Right renal pelvis (tissue), 4 donors: ENCODE measurements at places on chromosomes 13 and 19. TPM values are rescaled to one million over a fixed set of nuclear protein-coding genes. Genes with fewer than 3 reads are reported as not detected.
A peak's percentile ranks its signal among the peaks of the same experiment; 100 is the strongest.

Gene STARD13
- 23.8 TPM for polyA plus RNA-seq

Gene ZNF177
- polyA plus RNA-seq: 11.6 TPM

Gene TMTC4
- polyA plus RNA-seq: 33.1 TPM

Gene CTXN1
- polyA plus RNA-seq: 21.8 TPM

Gene MIA
- polyA plus RNA-seq: 0.48 TPM

Gene KIR3DL3
- polyA plus RNA-seq: not detected

DNA sequence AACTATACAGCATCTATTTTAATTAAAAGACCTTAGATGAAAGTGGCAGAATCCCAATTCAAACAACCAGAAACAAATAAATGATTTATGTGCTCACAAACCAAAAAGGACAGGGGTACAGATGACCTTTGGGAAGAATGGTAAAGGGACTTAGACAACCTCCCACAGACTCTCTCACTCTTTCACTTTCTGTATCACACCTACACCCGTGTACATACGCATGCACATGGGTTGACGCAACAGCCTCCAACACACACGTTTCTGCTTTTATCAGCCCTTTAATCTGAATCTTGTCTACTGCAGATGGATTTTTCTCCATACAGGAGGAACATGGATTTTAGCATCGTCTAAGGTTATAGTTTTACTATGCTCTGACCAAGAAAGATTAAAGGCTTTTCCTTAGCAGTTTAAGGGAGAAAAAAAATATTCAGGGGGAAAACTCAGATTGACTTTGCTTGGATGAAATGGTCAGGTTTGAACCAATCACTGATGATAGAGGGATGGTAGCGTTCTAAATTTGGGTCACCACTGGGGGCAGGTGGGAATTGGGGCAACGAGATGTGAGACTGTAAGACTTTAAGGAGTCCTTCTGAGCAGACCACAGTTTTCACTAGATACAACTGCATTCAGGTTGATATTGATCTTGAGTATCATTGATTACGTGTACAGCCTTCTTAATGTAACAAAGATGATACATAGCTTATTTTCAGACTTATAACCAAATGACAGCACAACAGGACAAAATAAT lies 166.1 kb downstream of the ITGBL1 start:
- DNase-seq: no peak

DNA sequence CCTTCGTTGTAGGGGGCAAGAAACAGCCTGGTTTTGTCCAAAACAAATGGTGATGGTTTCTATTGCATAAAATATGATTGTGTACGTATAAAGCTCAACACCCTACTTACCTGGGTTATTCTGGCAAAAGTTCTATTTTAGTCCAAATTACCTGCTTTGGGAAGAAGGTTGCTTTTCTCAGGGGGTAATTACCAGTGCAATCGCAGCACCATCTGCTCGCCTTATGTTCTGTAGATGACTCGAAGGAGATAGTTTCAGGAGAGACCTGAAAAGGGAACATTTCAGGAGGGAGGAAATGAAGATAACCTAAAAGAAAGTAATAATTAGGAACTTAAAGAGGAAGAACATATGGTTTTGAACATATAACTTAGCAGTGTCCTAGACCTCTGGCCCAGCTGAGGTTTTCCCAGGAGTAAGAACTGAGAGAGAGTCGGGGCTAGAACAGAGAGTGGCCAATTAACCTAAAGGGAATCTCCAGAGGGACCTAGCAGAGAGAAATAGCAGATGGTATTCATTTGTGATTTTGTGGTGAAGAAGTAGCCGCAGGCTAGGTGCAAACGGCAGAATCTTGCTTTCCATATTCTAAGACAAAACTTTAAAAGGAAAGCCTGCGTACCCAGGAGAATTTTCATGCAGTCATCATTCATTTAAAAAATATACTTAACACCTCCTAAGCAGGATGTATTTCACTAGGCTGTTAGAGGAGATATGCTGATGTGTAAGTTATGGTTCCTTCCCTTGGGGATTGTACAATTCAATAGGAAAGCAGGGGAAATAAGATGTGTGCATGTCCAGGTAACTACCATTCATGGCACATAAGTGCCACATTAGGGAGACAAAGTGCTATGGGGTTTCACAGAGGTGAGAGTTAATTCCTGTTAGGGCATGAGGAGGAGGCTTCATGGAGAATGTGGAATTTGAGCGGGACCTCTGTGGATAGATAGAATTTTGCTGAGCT lies 113.0 kb upstream of the SLC10A2 start:
- no peak for DNase-seq

GRCh38 chr13:24651718-24652345 lies 28.4 kb upstream of the ATP12A start:
- no peak for DNase-seq

- no peak for DNase-seq
These were observed 3.2 kb downstream of the ATP4B start for GRCh38 chr13:113654591-113655345.

- DNase-seq: no peak
These were observed 81.4 kb downstream of the RNASEH2B start for GRCh38 chr13:50990818-50991506.

GRCh38 chr19:58572818-58573657 lies at the start of gene MZF1:
MZF1 (minus strand) TSS chr19:58573335; CDS start chr19:58571389, 1,946 bp downstream.
- DNase-seq: peak; percentile 97

DNA sequence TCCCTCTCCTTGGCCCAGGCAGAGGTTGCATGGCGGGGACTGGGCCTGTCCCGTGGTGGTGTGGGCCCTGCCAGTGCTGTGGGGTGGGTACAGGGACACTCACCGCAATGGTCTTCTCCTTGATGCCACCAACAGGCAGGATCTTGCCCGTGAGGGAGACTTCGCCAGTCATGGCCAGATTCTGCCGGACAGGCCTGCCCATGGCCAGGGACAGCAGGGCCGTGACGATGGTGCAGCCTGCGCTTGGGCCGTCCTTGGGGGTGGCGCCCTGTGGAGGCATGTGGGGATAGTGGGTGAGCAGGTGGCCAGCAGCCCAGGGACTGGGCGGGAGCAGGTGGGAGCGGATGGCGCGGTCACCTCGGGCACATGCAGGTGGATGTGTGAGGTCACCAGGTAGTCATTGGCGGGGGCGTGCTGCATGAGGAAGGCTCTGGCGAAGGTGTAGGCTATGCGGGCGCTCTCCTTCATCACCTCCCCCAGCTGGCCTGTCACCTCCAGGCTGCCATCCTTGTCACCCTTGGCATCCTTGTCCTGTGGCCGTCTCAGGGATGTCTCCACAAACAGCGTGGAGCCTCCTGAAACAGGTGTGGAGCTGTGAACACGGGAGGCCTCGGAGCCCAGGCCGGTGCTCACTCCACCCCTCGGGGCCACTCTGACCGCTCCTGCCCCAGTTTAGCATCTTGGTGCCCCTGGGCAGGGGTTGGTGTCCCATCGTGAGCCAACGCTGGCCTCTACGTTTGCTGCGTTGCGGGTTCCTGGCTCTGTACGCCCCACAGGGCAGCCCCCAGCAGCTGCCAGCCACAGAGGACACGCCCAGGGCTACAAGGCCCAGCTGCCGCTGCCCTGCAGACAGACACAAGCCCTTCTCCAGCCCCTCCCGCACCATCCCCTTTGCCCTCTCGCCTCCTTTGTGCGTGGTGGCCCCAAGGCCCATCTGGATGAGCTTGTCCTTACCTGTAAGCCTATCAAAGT lies 3.4 kb downstream of the RPL36 start:
- no peak for DNase-seq

- DNase-seq: no peak
These were observed 675 bp upstream of the PGPEP1 start for GRCh38 chr19:18339723-18340122.

GRCh38 chr19:49954933-49955332 lies 6.0 kb downstream of the SIGLEC11 start:
- DNase-seq: no peak
